A172 (cell line): ENCODE measurements at places on chromosomes 1 and 21. TPM values are rescaled to one million over a fixed set of nuclear protein-coding genes. Genes with fewer than 3 reads are reported as not detected.

HHIPL2 gene
- 5.8 and 10.4 TPM in 2 replicates for total RNA-seq

DNAI4 gene
- total RNA-seq, result 0.93 and 1.5 TPM in 2 replicates

CLCA2 gene
- 0.22 and 0.24 TPM in 2 replicates for total RNA-seq

FAAP20 gene
- 18.6 and 34.6 TPM in 2 replicates for total RNA-seq
